ENCODE measurements at places on chromosomes 4 and X.
A peak's percentile ranks its signal among the peaks of the same experiment; 100 is the strongest.

- DNase-seq, result no peak
These were observed 55.2 kb downstream of the GAB1 start for GRCh38 chr4:143391895-143392294.

DNA sequence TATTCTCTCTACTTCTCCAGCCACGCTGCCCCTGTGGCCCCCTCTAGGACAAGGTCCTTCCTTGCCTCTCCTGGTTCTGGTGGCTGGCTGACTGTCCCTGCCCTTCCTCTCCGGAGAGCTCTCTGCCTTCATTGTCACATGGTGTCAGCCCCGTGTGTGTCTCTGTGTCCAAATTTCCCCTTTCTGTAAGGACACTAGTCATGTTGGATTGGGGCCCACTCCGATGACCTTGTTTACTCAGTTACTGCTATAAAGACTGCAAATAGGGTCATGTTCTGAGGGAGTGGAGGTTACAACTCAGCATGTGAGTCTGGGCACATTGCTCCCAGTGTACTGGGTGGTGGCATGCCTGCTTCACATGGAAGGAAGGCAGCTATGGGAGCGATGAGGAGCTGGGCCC, 129.5 kb upstream of the PSAPL1 start:
- no peak for DNase-seq

- DNase-seq, result no peak
These were observed 26.5 kb upstream of the GRIA3 start for GRCh38 chrX:123157586-123157985.

DNA sequence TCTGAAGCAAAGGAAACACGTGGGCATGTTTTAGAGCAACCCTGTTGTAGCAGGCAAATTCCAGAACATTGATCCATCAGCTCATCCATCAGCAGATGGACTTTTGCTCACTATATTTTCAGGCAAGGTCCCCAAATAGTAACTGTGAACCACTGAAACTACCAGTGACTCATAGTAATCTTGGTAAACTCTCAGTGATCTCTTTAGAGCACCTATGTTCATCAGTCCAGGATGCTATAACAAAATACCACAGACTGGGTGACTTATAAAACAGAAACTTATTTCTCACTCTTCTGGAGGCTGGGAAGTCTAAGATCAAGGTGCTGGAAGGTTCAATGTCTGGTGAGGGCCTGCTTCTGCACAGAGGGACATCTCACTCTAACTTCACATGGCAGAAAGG, 28.9 kb upstream of the BTC start:
- DNase-seq, result no peak

DNA sequence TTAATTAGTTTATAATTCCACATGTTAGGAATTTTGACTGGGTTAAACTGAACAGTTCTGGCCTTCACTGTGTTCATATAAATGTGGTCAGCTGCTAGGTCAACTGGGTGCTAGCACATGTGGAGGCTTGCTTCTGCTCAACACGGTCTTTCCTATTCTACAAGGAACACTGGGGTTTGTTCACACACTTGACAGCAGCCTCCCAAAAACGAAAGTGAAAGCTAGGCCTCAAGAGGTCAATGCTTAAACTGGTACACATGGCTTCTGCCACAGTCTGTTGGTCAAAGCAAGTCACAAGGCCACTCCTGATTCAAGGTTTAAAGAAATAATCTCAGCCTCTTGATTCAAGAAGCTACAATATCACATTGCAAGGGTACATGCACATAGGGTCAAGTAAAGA, 126.5 kb downstream of the QDPR start:
- DNase-seq, result no peak

- DNase-seq, result no peak
These were observed 120.0 kb upstream of the GLRA2 start for GRCh38 chrX:14409341-14409740.

GRCh38 chrX:46912098-46912602, at the start of gene JADE3:
TSS of gene JADE3 (plus strand) at chrX:46912421. CDS start at chrX:46984895, 72,474 bp downstream.
- no peak for DNase-seq

DNA sequence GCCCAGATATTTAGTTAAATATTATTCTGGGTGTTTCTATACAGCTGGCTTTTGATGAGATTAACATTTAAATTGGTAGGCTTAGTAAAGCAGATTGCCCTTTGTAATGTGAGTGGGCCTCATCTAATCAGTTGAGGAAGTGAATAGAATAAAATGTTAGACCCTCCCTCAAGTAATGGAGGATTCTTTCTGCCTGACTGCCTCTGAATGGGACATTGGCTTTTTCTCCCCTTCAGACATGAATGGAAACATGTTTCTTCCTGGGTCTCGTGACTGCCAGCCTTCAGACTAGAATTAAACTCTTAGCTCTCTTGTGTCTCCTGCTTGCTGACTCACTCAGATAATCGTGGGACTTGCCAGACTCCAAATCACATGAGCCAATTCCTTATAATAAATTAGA, 266.7 kb downstream of the INPP4B start:
- no peak for DNase-seq

DNA sequence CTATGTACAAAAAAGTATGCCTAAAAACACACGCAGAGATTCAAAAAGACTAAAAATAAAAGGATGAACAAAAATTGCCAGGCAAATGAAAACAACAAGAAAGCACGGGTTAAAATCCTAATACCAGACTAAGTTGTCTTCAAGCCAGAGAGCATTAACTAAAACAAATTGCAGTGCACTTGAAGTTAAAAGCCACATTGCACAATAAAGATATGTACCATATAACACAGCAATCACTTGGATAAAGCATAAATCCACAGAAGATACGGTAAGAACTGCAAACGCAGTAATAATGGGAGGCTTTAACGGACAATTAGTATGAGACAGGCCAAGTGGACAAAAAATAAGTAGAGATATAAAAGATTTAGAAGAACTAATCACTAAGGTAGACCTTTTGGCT, 14.9 kb downstream of the CCDC158 start:
- DNase-seq, result no peak

DNA sequence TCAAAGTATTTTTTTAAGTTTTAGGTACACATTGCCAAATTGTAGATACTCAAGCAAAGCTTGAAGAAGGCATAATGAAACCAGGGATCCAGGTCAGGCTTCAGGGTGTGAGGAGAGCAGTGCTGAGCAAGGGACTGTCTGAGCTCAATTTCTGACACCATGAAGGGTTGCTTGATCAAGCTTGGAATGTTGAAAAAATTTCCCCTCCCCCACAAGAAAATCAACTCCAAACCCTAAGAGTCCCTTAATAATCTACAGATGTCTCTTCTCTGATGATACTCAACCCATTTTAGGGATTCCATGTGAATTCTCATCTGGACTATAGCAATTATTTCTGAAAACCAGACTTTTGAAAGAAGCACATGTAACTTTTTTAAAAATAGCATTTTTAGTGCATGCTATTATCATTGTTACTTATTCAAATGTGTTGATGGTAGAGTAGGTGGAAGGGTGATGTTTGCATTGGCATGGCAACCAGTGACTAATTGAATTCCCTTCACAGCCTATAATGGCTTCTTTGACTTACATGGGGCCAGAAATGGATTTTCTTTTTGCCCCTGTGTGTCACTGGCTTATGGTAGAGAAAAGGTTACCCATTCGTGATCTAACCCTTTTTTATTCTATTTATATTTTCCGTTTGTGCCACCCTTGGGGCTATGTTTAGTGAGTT, 252.0 kb downstream of the FBXW7 start:
- DNase-seq, result peak; percentile 34

GRCh38 chr4:55029321-55029720, 96.1 kb downstream of the KDR start:
- DNase-seq, result no peak

GRCh38 chrX:108270739-108271396, 167.4 kb downstream of the COL4A6 start:
- no peak for DNase-seq

DNA sequence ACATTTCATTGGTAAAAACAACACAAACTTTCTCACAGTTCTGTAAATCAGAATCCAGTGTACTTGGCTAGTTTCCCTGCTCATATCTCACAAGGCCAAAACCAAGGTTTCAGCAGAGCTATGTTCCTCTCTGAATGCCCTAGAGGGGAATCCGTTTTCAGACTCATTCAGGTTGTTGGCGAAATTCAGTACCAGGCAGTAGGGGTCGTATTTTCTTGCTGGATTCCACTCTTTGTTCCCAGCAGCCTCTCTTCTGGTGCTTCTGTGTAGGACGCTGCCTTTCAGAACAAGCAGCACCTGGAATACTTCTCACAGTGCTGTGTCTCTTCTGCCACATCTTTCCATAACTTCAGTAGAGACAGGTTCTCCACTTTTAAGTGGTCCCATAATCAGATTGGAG, 351.9 kb downstream of the PCDH18 start:
- no peak for DNase-seq

DNA sequence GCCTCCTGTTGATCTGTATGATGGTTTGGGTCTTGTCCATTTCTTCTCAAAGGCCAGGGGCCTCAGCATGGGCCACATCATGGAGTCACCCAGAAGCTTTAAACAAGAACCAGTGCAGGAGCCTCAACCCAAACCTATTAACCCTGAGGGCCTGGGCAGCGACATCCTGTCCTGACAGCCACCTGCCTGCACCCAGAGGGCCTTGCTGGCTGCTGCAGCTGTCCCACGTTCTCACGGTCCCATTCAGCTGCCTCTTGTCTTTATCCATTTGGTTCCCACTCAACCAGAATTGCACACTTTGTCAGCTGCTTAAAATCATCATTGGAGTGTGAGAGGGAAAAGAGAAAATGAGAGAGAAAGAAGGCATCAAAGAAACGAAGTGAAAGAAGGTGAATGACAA, 21.6 kb downstream of the C4orf50 start:
- DNase-seq, result no peak

- no peak for DNase-seq
These were observed 494.0 kb downstream of the PDGFC start for GRCh38 chr4:156477636-156478035.

GRCh38 chr4:25367004-25367621, 9.9 kb upstream of the ANAPC4 start:
- DNase-seq, result no peak

- no peak for DNase-seq
These were observed 230.9 kb upstream of the GPC4 start for GRCh38 chrX:133645977-133646718.

GRCh38 chrX:138872537-138872936, 161.0 kb upstream of the FGF13 start:
- DNase-seq, result no peak

GRCh38 chrX:14194711-14195110, 165.0 kb upstream of the GEMIN8 start:
- no peak for DNase-seq

- DNase-seq, result no peak
These were observed 358.7 kb upstream of the CTSO start for GRCh38 chr4:156312261-156312847.

GRCh38 chr4:29058531-29058930, 1661.6 kb upstream of the PCDH7 start:
- no peak for DNase-seq

DNA sequence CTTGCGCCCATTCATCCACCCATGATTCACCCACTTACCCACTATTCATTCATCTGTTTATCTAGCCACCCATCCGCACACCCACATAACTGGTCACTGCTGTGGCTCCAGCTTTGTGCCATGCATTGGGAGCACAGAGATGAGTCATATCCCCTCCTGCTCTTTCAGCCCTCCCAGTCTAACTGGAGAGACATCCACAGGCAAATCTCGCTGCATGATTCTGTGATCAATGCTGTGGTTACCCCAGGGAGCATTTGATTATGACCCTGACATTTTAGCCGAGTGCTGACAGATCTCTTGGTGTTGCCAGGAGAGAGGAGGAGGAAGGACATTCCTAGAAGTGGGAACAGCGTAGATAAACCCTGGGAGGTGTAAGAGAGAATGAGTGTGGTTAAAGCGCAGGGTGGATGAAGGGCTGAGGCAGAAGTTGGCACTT, 10.4 kb upstream of the PORCN start:
- peak; percentile 45 for DNase-seq

DNA sequence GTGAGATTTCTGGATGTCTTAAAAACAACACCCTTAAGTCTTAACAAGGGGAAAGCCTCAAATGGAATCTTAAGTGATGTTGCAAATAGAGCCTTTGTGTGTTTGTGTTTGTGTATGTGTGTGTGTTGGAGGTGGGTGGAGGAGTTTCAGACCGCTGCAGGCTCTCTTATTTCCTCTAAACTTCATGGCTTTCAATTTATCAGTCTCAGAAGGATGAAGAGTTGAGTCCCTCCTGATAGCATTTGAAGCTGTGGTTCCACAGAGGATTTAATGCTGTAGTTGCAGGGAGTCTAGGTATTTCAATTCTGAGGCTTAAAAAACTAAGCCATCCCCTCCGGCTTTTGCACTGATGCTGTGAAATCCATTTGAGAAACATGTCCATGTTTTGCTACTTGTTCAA, 4.3 kb upstream of the AGA start:
- no peak for DNase-seq

GRCh38 chrX:64427281-64427680, 32.0 kb upstream of the MTMR8 start:
- no peak for DNase-seq

- no peak for DNase-seq
These were observed 109.6 kb downstream of the SH2D1A start for GRCh38 chrX:124455966-124456365.

GRCh38 chr4:33494150-33494549, 2750.2 kb downstream of the ARAP2 start:
- no peak for DNase-seq

DNA sequence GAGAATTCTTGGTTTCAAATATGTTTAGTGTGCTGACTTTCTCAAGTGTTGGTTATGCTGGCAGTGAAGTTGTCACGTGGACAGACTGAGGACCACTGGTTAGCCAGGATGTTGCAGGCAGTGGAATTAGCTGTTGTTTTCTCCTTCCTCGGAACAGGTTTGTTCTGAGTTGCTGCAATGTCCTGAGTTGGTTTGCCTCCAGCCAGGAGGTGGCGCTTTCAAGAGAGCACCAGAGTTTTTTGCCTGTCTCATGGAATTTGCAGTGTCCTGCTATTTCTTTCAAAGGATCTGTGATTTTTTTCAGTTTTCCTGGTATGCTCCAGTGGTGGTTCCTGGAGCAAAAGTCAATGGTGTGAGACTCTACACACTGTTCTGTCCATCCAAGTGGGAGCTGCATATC, 158.1 kb upstream of the CXorf66 start:
- no peak for DNase-seq

- DNase-seq, result no peak
These were observed 29.4 kb upstream of the TAB3 start for GRCh38 chrX:30918480-30918879.

DNA sequence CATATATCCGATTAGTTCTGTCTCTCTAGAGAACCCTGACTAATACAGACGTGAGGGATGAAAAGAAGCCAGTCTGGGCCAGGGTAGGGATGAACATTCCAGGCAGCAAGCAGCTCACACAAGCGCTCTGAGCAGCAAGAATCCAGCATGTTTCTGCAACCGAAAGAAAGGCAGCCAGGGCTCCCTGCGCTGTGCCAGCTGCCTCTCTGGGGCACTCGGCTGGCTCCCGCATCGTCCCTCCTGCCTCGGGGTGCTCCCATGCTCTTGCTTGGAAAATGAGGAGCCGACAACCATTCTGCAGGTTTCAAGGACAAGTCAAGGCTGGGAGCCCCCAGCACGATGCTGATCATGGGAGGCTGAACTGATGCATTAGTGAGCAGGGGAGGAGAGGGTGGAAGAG, 7.0 kb downstream of the JAKMIP1 start:
- no peak for DNase-seq

Data from GM04503 (cell line).